Stimulated activated naive CD4-positive, alpha-beta T cell treated with Interleukin-2 at 50 U/mL for 16 hours (primary cell): ENCODE measurements at places on chromosomes 3 and 15.

- DNase-seq = no peak
Observed at GRCh38 chr15:33852570-33852969, 115.7 kb upstream of the CHRM5 start.

- DNase-seq = no peak
Observed at GRCh38 chr15:63041974-63042876, at the start of gene TPM1. TPM1 (plus strand) TSS chr15:63042747; CDS start chr15:63042830, 83 bp downstream.

DNA sequence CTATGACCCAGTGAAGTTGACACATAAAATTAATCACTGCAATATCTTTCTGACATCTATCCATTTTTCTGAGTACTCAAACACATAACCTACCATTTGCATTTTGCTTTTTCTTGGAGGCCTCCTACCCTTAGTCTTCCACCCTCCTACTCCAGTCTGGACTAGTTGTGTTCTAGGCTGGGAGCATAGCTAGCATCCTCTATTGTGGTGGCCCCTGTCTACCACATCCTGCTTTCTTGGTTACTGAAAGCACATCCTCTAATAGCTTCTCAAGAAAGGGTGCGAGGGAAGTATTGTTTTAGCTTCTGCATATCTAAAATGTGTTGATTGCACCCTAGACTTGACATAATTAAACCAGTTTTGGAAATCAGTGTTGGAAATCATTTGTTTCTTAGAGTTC lies 176.5 kb downstream of the THSD4 start:
- DNase-seq = no peak

DNA sequence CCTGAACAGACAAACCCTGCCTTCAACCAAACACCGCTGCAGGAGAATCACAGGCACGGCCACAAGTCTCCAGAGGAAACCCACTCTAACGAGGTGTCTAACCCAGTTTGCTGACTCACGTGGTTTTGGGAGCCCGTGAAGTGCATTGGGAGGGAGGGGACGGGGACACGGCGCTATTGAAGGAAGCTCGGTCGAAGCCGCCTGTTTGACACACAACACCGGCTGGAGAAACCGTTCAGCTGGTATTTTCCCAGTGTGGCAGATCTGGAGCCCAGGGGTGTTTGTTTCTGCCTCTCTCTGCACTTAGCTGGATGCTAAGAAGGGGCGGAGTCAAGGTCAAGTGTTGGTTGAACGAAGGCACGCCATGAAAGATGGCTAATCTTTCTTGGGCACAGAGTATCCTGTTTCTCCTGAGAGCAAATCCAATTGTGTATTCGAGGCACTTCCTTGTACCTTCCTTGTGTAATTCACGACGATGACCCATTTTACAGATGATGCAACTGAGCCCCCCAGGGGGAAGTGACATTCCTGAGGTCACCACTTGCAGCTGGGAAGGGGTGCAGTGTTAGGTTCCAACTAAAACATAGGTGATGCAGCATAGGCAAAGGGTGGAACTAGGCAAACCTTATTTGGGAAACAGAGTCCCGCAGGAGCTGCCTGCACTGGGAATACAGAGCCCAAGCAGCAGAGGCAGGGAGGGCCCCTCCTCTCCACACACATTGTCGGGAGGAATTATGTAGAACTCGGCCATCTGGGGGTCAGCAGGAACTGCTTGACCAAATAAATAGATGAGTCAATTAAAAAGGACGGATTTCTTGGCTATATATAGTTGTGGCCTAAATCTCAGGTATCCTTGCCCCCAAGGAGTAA lies 22.5 kb downstream of the SLC6A6 start:
- peak; percentile 20 for DNase-seq

GRCh38 chr3:18119866-18120265 lies 305.3 kb downstream of the SATB1 start:
- DNase-seq = no peak

DNA sequence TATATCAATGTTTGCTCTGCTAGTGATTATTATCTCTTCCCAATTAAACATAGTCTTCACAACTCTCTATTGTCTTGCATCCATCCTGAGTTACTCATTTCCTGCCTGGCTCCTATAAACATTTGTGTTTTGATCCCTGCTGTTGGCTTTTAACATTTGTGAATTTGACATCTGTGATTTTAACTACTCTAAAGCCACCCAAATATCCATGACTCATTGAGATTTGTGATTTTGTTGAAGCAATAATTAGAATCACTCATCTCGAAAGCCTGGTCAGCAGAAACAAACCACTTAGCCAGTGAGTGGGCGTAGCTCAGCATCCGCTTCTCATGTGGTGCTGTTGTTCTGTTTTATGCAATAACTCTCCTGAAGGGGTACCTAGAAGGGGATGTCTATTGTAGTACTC lies 174.3 kb upstream of the ZBTB20 start:
- DNase-seq = no peak

GRCh38 chr15:95799286-95800200 lies 531.0 kb upstream of the NR2F2 start:
- DNase-seq = no peak

DNA sequence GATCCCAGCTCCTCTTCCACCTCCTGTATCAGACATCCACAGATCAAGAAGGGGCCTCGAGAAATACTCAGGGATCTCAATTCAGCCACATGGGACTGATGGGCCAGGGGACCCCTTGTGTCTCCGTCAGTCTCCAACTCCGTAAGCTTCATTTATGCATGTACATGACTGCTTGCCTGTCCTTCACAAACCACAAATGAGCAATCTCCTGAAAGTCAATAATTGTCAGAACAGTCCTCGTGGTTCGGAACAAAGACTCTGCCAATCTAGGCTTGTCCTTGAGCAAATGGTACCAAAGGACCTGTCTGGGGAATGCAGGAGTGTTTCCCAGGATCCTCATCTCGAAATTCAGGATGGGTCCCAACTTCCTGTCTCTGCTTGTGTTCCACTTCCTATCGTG lies 20.8 kb downstream of the SLC12A8 start:
- DNase-seq = no peak

GRCh38 chr3:187616307-187616972 lies 53.8 kb downstream of the SST start:
- DNase-seq = peak; percentile 40

DNA sequence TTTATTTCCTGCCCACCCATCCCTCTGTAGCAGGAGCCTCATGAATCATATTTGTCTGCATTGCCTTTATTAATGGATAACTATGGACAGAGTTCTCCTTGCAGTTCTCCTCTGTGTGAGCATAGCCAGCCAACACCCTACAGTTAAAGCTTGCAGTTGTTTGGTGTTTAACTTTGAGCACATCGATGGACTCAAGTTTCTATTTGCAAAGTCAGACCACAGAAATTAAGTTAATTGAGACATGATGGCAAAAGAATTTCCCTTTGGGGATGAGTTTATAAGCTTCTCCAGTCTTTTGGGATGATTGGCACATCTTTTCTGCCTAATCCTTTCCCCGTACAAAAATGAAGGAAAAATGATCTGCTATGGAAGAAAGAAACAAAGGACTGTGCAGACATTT lies 398.9 kb upstream of the THBS1 start:
- DNase-seq = no peak

GRCh38 chr3:13537909-13538296 lies 11.0 kb upstream of the FBLN2 start:
- DNase-seq = no peak

DNA sequence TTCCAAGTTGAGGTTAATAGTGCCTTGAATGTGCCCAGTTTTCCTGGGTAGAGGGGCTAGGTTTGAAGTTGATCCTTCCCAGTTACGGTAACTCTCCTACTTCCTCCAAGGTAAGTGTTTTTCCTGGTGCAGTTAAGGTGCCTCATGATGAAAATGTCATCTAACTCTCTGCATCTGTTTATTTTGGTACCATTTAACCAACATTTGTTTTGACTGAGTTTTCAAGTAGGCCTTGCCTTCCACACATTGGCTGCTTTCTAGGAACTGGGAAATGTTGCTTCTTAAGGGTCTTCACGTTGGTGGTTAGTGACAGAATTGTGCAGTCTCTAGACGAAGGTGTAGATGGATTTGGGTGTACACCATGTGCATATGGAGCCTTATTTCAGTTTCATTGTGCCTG lies 31.3 kb downstream of the USP3 start:
- no peak for DNase-seq

DNA sequence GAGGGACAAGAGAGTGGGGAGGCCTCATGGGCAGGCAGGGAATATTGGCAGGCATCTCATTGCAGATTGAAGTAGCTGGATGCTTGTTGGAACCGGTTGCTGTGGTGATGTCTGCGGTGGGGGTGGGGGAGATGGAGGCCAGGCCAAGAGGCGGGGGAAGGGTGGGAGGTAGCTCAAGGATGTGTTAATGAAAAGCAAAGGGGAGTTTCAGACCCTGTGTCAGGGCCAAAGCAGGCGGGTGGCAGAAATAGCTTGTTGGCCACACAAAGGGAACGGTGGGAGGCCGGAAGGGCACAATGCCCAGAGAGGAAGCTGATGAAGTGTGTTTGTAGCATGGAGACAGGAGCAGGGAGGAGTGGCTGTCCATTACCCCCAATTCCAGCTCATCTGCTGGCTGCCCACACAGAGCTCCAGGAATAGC lies 28.0 kb downstream of the CCDC33 start:
- no peak for DNase-seq

- peak; percentile 56 for DNase-seq
Observed at GRCh38 chr15:68559345-68560310, 19.2 kb upstream of the CORO2B start.

GRCh38 chr3:70393881-70394612 lies 81.6 kb upstream of the MDFIC2 start:
- DNase-seq = no peak

GRCh38 chr3:182910936-182911781 lies 69.2 kb downstream of the DCUN1D1 start:
- DNase-seq = no peak

- no peak for DNase-seq
Observed at GRCh38 chr15:78044407-78045155, 32.9 kb downstream of the TBC1D2B start.

DNA sequence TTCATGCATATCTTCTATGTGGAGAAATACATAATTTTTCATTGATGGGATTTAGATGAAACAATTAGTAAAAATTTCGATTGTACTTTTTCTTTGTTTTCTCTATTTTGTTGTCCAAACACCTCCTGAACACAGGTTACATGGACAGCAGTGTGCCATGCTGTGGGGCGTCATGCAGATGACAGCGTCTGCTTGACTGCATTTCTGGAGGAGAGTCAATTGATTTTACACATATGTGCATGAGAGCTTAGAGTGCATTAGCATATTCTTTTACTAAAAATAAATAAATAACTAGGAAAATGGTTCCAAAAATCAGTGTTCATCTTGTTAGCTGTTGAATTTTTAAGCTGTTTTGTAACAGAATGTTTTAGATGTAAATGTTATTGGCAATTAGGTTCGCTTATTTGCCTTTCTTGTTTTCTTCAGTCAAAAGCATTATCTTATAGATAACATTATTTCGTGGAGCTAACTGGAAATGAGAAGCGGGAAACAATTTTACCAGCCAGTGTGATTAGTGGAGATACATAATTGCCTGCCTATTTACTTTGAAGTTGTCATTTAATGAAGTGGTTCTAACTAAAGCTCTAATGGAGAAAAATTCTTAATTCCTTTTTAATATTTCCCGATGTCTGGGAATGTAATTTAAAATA lies 82.7 kb upstream of the VGLL3 start:
- DNase-seq = no peak

DNA sequence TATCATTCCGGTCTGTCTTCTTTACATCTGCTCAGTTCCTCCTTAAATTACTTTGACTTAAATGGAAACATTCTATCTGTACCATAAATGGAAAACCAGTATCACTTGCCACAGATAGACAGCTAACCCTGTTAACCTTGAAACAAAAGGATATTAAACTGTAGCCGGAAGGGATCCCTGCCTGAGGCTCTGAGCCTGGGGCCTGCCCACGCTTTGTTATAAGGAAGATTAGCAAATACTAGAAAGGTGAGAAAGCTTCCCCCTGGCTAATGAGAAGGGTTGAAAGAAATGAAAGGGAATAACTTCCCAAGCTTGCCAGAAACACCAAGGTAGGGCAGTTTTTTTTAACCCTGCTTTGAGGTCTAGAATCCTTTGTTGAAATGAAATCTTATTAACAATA lies 927.6 kb downstream of the FHIT start:
- no peak for DNase-seq

DNA sequence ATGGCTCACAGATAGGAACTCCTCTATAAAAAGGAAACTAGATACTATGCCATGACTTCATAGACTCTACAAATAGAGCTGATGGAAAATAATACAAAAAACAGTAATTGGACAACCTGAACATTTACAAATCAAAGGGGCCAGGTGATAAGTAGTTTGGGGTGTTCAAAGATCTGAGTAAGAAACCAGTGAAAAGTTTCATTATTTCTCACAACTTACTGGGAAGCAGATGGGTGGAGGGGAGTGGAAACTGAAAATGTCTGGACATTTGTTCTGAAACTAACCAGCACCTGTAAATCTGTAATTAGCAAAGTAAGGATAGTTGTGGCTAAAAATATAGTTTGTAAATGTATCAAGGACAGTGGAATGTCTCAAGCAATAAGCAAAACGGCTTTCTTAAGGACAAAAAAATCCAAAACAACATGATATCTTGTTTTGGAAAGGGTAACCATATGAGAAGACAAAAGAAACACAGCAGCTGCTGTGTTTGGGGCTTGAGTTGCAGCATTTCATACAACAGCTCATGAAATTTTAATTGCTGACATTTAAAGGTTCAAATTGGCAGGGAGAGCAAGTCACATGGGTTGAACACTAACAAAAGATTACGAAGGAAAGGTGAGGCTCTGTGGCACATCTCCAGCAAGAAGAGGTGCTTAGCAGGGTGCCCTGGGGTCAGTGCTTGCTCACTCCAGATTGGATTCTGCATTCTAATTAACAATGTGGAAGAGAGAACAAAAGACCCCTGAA lies 26.8 kb upstream of the THBS1 start:
- no peak for DNase-seq

DNA sequence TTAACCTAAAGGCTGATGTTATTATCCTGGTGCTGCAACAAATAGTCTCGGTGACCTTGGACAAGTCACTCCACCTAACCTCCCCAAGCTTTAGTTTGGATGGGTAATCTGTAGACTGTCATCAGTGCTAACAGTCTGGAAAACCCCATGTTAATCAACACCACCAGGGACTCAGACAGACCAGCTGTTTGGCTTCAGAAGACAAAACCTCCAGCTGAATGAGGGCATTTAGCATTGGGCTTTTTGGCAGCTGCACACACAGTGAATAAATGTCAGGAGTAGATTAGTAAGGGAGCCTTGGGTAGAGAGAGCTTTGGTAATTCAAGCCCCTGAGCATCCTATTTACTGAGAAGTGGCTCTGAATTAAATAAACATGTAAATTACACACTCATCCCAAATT lies 24.9 kb upstream of the C3orf80 start:
- no peak for DNase-seq

DNA sequence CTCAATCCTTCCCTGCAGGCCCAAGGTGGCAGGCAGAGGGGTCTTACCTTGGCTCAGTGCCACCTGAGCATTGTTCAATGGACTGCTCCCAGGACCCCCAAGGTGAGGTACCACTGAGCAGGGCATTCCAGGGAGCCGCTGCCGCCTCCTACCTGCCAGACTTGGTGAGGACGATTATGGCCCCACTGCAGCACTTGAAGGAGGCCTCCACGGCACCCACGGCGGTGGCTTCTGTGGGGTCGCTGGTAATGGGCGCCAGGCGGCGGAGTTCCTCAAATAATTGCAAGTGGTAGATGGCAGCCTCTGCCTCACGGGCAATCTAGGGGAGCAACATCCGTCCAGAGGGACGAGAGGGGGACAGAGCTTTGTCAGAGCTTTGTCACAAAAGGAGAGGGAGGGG lies 4.7 kb upstream of the GRAMD2A start:
- DNase-seq = no peak
